Ammon's horn (tissue), 1 donor: ENCODE measurements at places on chromosomes 3 and 15.
A peak's percentile ranks its signal among the peaks of the same experiment; 100 is the strongest.

DNA sequence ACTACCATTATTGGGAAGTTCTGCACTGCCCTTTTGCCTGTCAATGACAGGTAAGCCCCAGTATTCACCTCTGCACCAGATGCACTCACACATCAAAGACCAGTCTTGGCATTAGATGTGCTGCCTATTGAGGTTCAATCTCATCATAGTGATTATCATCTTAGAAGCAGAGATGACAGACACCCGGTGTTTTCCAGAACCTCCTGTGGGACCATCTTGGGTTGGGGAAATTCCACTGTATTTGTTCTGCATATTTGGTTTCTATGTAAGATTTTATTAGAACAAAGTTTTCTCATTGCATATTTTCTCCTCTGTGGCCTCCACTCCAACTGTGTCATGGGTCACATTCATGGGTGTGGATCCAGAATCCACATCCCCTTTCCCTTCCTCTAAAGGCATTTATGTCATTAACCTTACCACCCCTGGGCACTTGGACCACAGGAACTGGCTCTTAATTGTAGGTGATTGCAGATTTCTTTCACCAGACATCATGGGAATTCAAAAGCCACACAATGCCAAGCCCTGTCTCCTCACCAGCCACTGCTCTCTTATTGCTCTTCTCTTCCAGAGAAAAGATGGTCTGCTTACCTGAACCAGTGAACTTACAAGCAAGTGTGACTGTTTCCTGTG, 31.2 kb downstream of the PLA1A start:
- no peak for DNase-seq

- peak; percentile 89 for DNase-seq
Observed at GRCh38 chr3:32109256-32109655, 2.8 kb downstream of the GPD1L start.

DNA sequence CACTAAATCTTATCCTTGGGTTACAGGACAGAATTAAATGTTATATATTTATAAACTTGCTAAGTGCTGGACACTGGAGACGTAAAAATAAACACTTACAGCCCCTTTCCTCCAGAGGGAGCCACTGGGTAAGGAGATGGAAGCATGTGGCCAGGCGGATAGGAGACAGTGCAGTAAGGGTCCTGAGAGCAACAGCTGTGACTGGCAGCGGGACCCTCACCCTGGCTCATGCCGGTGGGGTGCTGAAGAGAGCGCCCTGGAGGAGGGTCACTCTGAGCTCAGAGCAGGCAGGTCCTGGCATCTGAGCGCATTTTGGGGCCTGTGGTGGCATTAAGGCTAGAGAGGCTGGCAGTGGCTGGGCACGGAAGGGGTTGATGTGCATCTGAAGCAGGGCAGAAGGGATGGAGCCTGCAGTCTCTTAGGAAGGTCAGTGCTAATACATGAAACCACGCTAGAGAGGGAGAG, 16.0 kb downstream of the SEC61A1 start:
- no peak for DNase-seq

DNA sequence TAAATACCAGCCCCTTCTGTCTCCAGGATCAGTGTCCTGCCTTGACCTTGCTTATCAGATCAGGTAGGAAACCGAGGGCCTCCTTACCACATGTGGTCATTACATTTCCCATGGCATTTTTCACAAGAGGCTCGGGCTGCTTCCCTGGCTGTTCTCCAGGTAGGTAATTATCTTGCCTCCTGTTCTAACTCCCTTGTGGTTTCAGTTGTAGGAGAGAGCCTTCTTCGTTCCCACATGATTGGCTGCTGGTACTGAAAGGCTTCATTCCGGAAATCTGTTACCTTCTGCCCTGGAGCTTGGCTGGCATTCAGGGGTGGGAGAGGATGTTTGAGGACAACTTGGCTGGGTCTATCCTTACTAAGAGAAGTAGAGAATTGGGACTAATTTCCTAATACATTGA, 46.8 kb upstream of the RORA start:
- DNase-seq, result no peak

GRCh38 chr3:18058666-18059065, 316.2 kb upstream of the TBC1D5 start:
- no peak for DNase-seq

- peak; percentile 29 for DNase-seq
Observed at GRCh38 chr3:49554633-49555265, 472 bp downstream of the BSN start.

- DNase-seq, result no peak
Observed at GRCh38 chr15:59282515-59283337, 76.1 kb downstream of the LDHAL6B start.

- no peak for DNase-seq
Observed at GRCh38 chr3:19798324-19798723, 135.7 kb downstream of the EFHB start.
